ENCODE measurements at places on chromosomes 5 and 9.
A peak's percentile ranks its signal among the peaks of the same experiment; 100 is the strongest.

- DNase-seq = no peak
Measured at GRCh38 chr9:131214876-131215275, 61.4 kb downstream of the FAM78A start.

GRCh38 chr5:72108202-72109061 lies 1.2 kb downstream of the MAP1B start:
- DNase-seq = no peak

DNA sequence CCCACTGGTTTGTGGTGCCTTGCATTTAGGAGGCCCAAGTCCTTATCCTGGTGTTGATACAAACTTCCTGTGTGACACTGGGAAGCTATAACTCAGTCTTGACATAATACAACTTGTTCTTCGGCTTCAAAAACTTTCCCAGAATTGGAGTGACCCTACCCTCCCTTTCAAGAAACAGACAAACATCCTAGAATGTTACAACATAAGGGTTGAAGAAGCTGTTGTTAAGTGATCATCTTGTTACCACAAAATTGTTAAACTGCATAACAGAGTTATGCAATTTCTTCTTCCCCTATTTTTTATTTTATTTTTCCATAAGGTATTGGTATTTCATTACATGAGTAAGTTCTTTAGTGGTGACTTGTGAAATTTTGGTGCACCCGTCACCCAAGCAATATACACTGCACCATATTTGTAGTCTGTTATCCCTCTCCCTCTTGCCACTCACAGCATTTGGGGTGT lies 21.3 kb downstream of the TLR4 start:
- no peak for DNase-seq

GRCh38 chr5:1800472-1801221 lies 560 bp upstream of the NDUFS6 start:
- DNase-seq = peak; percentile 63

GRCh38 chr5:35058374-35058788 lies 10.6 kb upstream of the AGXT2 start:
- no peak for DNase-seq

DNA sequence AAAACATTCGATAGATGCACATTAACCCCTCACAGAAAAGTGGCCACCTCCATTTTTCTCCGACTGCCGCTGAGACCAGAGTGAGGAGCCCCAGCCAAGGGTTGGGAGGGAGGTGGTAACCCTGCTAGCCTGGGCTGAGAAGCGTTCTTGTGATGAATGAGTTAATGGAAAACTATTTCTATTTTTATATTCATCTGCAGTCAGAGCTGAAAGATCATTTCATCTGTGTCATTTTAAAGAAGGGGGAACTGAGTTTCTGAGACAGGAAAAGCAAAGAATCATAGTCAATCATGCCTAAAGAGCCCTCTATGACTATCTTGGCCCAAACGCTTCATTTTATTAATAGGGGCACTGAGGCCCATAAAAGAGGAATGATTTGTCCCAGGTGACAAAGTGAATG lies 229.5 kb downstream of the PAPPA start:
- no peak for DNase-seq

DNA sequence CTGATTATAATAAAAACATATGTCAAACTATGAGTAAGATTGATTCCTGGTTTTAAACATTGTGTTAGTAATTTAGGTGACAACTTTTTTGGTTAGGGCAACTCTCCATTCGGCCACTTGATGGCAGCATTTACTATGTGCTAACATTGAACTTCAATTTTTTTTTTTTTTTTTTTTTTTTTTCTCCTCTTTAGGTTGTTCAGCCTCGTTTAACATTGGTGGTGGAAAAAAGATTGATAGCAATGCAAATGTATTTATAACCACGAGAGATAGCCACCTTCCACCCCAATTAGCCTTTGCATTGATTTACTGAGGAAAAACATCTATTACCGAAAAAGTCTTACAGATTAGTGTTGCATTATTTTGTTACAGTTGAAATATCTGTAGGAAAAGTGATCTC lies 159.1 kb downstream of the CSNK1G3 start:
- no peak for DNase-seq

GRCh38 chr9:16282216-16282615 lies 588.3 kb downstream of the BNC2 start:
- DNase-seq = no peak

GRCh38 chr9:122453677-122454135 lies 24.0 kb downstream of the OR1J1 start:
- DNase-seq = no peak

GRCh38 chr9:37061768-37062167 lies 27.7 kb upstream of the PAX5 start:
- DNase-seq = no peak

DNA sequence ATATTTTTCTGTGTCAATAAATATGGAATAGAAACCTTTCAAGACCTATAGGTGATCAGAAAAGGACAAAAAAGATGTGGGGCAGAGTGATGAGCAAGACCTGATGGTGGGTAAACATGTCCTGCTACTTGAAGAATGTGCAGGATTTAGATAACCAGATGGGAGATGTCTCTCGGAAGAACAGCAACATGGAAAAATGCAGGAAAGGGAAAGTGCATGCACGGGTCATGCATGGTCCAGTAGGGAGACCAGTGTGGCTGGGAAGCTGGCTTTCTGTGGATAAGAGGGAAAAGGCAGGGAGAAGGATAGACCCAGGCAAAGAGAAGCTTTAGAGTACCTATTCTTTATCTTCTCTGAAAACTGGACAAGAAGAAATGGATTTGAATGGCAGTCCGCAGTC lies 7.1 kb upstream of the CAST start:
- DNase-seq = no peak

GRCh38 chr9:98201102-98201501 lies 8.7 kb upstream of the CORO2A start:
- DNase-seq = no peak

- no peak for DNase-seq
Measured at GRCh38 chr5:35214051-35214450, 16.2 kb downstream of the PRLR start.

- no peak for DNase-seq
Measured at GRCh38 chr9:112145886-112146285, 29.2 kb downstream of the SUSD1 start.

DNA sequence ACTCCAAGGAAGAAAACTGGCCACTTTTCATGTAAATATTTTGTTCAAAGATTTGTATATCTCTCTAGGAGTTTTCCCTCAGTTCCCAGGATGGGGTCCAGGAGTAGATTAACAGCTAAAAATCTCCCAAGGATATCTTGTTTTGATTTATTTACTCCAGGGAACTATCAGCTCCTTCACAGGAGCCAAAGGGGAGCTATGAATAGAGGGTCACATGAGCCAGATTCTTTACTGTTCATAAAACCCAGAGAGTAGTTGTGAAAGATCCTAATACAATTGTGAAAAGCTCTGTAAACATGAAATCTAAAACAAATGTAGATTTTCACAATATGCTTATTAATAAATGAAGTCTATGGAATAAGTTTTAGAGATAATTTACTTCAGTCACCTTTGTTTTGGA lies 16.9 kb downstream of the DIMT1 start:
- DNase-seq = no peak

DNA sequence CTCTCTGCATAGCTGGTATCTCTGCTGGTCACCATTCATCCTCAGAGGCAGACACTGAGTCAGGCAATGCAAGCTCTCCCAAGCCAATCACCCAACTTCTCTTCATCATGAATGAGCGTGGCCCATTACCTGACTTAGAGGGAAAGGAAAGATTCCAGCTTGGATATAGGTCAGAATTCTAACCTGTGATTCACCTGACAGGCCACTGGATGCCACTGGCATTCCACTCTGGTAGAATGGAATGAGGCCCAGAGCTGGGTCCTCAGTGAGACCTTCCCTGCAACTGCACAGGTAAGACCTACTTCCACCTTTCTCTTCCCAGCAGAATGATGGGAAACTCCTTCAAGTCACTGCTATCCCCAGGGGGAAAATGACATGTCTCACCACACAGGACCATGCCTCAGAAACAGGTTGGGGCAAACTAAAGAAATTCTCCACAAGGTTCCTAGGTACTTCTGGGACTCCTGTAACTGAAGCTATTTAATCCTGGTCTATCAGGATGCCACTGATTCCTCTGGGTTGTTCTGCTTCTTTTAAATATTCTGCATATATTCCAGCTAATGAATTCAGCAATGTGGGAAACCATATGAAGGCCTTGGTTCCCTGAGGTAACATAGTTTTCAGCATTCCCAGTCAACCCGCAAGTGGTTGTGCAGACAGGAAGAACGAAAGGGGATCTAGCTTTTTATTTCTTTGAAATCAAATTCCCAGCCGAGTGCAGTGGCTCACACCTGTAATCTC lies 62.0 kb downstream of the SUSD1 start:
- no peak for DNase-seq

- DNase-seq = no peak
Measured at GRCh38 chr9:135103931-135104639, 16.6 kb downstream of the OLFM1 start.

GRCh38 chr5:11181940-11182339 lies 420.9 kb upstream of the DAP start:
- no peak for DNase-seq

DNA sequence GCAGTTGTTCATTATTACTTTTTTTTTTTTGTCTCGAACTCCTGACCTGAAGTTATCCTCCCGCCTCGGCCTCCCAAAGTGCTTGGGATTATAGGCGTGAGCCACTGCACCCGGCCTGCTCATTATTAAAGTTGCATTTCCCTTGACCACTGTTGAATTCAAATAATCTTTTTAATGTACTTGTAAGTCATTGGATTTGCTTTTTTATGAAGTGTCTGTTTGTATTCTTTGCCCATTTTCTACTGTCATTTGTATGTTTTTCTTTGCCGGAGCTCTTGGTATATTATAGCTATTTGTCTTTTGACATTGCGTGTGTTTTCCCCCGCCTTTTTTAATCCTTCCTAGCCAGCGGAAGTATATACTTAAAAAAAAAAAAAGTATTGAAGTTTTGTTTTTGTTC lies 22.0 kb downstream of the LRRTM2 start:
- DNase-seq = no peak

GRCh38 chr5:18117968-18118367 lies 483.7 kb downstream of the TAF11L14 start:
- DNase-seq = no peak

- DNase-seq = no peak
Measured at GRCh38 chr5:160619381-160619780, 197.7 kb downstream of the PTTG1 start.

GRCh38 chr5:36305571-36306326 lies 4.0 kb upstream of the RANBP3L start:
- DNase-seq = peak; percentile 1

DNA sequence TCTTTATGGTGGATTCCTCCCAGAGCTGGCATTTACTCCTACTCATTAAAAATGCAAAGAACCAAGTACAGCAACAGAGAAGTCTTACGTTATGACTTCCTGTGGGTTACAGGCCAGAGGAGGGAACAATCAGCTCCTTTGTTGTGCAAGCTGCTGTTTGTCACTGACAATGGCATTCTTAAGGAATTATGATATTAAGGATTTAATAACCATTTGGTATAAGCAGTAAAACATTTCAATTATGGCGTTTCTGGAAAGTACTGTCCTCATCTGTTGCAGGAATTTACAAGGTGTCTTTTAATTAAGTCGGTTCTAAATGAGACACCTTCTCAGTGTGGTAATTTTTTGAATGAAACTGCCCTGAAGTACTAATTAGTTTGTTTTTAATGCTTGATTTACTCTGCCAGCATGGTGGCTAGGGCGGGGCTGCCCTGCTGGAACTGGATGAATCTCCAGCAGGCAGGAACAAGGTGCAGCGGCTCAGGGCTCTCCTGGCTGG lies 49.1 kb upstream of the VDAC1 start:
- DNase-seq = no peak

DNA sequence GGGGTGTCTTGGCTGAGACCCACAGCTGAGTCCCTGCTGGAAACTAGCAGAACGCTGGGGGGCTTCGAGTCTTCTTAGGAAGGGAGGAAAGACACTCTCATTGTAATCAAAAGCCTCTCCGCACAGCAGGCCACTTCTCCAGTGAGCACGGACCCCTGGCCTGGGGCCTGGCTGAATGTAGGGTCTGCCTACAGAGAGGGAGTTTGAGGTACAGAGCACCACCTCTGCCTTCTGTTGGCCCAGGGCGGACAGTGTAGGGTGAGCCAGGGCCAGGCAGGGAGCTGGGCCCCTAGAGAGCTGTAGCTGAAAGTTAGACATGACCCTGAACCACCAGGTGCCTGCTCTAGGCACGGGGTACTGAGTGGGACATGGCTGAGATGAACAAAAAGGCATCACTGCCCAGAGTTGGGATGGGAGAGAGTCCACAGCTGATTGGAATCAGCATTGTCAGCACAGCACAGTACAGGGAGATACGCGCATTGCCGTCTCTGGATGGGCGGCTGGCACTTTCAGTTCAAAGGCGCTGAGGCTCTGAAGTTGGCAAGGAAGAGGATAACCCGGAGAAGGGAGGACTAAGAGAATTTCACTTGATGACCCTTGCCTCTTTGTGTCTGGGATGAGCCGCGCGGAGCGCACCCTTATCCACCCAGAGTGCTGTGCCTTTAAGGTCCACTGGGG lies 363 bp upstream of the SLC25A48 start:
- no peak for DNase-seq

- no peak for DNase-seq
Measured at GRCh38 chr5:2112173-2113025, 229.7 kb upstream of the IRX4 start.

- DNase-seq = no peak
Measured at GRCh38 chr5:123125962-123126732, 37.1 kb downstream of the PRDM6 start.

DNA sequence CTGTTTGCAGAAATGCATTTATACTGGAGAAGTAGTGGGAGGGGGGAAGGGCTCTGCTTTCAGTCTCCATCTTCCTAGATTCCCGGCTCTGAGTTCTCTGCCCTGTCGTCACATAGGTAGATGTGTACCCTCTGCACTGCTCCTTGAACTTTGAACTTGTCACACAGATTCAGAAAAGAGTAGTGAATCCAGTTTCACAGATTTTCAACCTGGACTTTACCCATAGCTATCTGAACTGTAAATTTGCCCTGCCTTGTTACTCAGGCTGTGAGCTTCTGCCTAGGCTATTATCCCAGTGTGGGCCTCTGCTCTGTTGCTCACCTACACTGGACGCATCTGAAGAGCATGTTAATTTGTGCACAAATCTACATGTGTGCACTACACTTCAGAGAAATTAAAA lies 12.8 kb upstream of the C9orf152 start:
- DNase-seq = no peak

GRCh38 chr9:108743901-108744371 lies 111.8 kb downstream of the ACTL7B start:
- DNase-seq = no peak

DNA sequence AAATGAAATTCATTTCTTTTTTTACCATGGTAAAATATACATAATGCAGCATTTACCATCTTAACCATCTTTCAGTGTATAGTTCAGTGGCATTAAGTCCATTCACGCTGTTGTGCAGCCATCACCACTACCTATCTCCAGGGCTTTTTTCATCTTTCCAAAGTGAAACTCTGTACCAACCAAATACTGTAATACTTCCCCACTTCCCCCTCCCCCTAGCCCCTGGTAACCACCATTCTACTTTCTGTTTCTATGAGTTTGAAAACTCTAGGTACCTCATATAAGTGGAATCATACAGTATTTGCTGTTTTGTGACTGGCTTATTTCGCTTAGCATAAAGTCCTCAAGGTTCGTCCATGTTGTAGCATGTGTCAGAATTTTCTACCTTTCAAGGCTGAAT lies 23.4 kb downstream of the SPAAR start:
- DNase-seq = no peak

GRCh38 chr9:105693435-105694189 lies 729 bp upstream of the TMEM38B start:
- DNase-seq = no peak
